ENCODE measurements at places on chromosomes 2 and 18.

GRCh38 chr2:69180227-69180626, 167.2 kb downstream of the ANTXR1 start:
- H3K36me3 ChIP-seq, result peaks cover 17% of the 10 kb centered on the region
- no peak for DNase-seq
- no peak overlapping the region for H3K4me3 ChIP-seq
- peaks cover 4% of the 10 kb centered on the region for H3K27me3 ChIP-seq
- H3K4me1 ChIP-seq, result peaks cover 10% of the 10 kb centered on the region

DNA sequence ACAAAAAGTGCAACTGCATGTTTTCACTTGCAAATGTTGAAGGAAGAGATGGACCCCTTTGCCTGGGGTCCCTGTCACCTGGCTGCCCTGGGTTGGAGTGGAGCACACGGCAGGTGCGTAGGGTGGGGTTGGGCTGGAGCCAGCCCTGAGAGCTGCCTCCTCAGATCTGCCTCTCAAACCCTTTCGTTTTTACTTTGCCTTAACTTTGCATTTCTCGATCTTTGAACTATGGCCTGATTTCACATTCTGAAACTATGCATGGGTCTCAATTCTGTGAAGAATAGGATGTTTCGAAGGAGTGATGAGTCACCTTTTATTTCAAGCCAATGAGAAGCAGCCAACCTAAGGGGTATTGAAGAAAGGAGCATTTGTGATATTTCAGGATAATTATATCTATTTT, 132.8 kb downstream of the ACOXL start:
- H3K4me3 ChIP-seq, result no peak overlapping the region
- no peaks in the 10 kb centered on the region for H3K36me3 ChIP-seq
- DNase-seq, result no peak
- H3K27me3 ChIP-seq, result peaks cover 4% of the 10 kb centered on the region
- peaks cover 8% of the 10 kb centered on the region for H3K4me1 ChIP-seq

GRCh38 chr2:149924549-149925213, 337.1 kb upstream of the MMADHC start:
- no peaks in the 10 kb centered on the region for H3K27me3 ChIP-seq
- H3K27ac ChIP-seq, result no peak overlapping the region
- peaks cover 9% of the 10 kb centered on the region for H3K36me3 ChIP-seq
- no peak overlapping the region for H3K4me3 ChIP-seq

DNA sequence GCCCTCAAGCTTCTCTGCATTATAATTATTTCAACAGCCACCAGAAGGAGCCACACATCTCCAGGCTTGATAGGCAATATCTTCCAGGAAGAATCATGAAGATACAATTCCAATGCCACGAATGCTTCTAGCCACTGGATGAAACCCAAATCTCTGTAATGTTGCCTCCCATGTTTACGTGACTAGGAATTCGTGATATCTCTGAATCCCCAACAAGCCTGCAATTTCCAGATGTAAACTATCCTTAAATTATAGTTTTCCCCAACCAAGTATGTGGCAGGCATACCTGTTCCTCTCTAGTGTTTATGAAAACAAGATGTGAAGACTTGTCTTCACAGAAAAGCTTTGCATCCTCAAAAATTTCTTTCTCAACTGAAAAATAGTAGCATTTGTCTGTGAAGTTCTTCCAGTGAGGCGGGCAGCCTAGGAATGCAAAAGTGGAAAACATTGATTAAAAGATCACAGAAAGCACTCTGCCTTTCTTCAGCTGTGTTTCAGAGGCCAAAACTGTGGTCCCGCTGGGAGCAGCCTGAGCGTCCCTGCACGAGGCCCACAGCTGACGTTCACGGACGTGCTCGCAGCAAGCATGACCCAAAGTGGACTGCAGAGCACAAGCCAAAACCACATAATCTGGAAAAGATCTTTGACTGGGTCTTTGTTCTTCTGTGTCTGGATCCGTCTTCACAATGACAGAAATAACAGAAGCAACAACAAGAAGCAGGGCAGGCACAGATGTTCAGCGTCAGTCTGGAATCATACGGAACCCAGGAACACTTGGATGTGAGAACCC, 65.1 kb upstream of the THOC1 start:
- no peak overlapping the region for H3K4me3 ChIP-seq
- peaks cover 18% of the 10 kb centered on the region for H3K4me1 ChIP-seq
- DNase-seq, result no peak
- peaks cover 2% of the 10 kb centered on the region for H3K27me3 ChIP-seq

DNA sequence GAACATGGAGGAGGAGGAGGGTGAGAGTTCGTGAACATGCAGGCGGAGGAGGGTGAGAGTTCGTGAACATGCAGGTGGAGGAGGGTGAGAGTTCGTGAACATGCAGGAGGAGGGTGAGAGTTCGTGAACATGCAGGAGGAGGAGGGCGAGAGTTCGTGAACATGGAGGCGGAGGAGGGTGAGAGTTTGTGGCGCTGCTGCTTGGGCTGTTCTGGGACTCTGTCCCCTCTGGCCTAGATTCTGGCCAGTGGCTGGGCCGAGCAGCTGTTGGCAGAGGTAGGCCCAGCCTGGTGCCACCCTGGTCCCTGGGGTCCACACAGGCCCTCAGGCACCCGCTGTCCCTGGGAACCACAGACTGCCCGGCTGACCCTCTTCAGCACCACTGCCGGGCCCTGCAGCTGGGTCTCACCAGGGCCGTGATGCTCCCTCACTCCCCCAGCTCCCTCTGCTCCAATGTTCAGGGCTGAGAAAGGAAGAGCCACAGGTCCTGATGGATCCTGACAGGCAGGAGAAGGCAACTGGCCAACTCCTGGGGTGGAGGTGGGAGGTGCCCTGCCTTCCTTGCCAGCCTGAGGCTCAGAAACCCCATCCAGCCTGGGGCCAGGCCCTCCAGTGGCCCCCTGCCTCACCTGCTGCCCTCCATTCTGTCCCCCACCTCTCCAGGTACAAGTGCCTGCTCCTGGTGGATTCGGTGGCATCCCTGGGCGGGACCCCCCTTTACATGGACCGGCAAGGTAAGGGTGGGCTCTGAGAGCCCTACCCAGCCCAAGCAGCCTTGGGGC, 3.9 kb downstream of the AGXT start:
- H3K4me1 ChIP-seq, result no peaks in the 10 kb centered on the region
- H3K4me3 ChIP-seq, result no peak overlapping the region
- H3K27me3 ChIP-seq, result peaks cover 7% of the 10 kb centered on the region
- H3K36me3 ChIP-seq, result no peaks in the 10 kb centered on the region

DNA sequence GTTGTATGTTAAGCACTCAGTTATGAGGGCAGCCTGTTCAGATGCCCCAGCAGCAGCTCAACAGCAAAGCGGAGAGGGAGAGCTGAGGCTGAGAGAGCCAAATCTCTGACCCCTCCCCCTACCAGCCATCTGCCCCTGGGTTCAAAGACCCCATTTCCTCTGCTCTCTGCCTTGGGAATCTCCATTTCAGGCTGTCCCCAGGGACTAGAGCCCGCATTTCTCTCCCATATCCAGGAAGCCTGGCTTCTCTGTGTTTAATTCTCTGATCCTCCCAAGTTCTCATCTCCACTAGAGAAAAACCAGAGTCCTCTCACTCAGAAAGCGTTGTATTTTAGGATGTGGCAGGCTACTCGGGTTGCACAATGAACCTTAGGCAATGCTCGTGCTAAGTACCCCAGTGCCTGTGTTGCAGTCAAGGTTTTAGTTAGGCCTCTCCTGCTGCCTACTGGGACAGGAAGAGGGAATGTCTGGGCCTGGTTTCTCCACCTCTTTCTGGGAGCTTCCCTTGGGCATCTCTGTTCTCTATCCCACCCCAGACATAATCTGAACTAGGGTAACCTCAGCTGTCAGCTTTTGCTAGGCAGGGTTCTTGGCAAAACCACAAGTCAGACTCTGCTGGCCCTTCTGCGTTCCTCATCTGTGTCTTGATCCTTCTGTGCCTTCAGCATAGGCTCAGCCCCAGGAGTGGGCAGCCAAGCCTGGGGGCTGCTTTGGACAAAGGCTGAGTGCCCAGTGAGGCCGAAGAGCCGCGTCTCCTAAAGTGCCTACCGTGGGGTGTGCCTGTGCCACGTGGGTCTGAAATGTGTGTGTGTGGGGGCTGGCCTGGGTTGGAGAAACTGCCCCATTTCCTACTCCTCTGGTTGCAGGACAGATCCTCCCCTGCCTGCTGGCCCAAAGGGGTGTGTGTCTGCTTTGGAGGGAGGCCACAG, 96.8 kb downstream of the STPG4 start:
- H3K36me3 ChIP-seq, result no peaks in the 10 kb centered on the region
- peak overlapping the region; percentile 72 for H3K4me3 ChIP-seq
- DNase-seq, result no peak
- peak overlapping the region; percentile 97 for H3K27ac ChIP-seq
- peaks cover 8% of the 10 kb centered on the region for H3K27me3 ChIP-seq

DNA sequence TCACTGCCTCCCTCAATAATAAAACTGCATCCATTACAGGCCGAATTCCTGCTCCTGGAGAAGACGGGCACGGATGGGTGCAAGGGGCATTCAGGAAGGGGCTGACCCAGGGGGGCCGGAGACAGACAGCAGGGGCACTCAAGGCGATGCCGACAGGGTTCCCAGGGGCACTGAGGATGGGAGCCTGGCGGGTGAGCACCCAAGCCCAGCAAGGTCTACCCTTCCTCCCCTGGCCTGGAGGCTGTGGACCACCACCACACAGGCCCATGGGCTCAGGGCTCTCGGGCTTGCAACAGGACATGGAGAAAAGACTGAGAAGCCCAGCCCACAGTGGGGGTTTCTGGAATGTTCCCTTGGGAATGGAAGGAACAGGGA, 104.7 kb upstream of the ODC1 start:
- no peak for DNase-seq
- peaks cover 4% of the 10 kb centered on the region for H3K27me3 ChIP-seq
- no peak overlapping the region for H3K4me3 ChIP-seq
- peaks cover 5% of the 10 kb centered on the region for H3K36me3 ChIP-seq
- peaks cover 22% of the 10 kb centered on the region for H3K4me1 ChIP-seq
- H3K27ac ChIP-seq, result no peak overlapping the region

DNA sequence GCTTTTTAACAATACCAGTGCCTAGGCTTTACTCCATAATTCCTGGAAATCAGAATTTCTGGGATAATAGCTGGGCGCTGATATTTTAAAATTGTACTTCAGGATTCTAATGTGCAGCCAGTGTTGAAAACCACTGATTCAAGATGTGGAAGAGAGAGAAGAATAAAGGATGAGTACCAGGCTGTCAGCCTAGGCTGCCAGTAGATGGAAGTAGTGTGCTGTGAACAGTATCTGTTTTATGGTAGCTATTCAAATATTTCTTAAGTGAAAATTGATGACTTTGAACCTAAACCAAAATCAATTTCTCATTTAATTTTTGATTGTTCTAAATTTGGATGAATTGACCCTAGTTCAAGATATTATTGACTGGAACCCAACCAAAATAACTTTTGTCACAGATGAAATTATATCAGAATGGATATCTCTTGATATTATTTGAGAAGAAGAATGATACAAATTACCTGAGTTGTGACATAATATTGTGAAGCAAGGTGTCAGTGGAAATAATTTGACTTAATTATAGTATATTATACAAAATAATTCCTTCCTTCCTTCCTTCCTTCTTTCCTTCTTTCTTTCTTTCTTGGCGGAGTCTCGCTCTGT, 88.0 kb downstream of the COMMD1 start:
- H3K27ac ChIP-seq, result no peak overlapping the region
- no peak for DNase-seq
- H3K36me3 ChIP-seq, result no peaks in the 10 kb centered on the region
- H3K27me3 ChIP-seq, result no peaks in the 10 kb centered on the region
- H3K4me1 ChIP-seq, result peaks cover 2% of the 10 kb centered on the region
- no peak overlapping the region for H3K4me3 ChIP-seq

- no peak overlapping the region for H3K4me3 ChIP-seq
- peaks cover 2% of the 10 kb centered on the region for H3K4me1 ChIP-seq
- no peaks in the 10 kb centered on the region for H3K36me3 ChIP-seq
These were observed 14.7 kb downstream of the NABP1 start for GRCh38 chr2:191692502-191693115.

DNA sequence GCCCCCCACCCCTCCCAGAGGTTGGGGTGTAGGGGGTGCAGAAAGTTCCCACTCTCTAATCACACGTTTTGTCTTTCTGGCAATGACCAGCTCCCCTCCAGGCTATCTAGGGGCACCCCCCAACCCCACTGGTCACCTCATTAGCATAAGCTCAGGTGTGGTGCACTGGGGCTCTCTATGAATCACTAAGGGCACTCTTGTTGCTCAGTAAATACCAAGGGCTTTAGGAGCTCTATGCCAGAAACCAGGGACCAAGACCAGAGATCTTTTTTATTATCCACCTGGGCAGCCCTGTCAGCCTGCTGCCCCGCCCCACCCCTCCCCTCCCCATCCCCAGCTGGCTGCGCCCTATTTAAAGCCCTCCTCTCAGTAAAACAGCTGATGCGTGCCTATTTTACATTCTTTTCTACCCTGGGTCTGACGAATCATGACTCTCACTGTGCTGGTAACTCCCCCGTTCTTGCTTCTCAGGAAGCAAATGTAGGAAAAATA, 24.3 kb downstream of the NCK2 start:
- DNase-seq, result no peak
- H3K36me3 ChIP-seq, result peaks cover 6% of the 10 kb centered on the region
- no peak overlapping the region for H3K4me3 ChIP-seq

DNA sequence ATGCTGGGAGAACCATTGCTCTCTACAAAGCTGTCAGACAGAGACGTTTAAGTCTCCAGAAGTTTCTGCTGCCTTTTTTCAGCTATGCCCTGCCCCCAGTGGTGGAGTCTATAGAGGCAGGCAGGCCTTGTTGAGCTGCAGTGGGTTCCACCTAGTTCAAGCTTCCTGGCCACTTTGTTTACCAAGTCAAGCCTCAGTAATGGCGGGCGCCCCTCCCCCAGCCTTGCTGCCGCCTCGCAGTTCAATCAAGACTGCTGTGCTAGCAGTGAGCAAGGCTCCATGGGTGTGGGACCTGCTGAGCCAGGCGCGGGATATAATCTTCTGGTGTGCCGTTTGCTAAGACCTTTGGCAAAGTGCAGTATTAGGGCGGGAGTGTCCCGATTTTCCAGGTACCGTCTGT, 52.7 kb upstream of the SCYGR2 start:
- H3K27me3 ChIP-seq, result peaks cover 8% of the 10 kb centered on the region
- no peak overlapping the region for H3K4me3 ChIP-seq
- H3K36me3 ChIP-seq, result peaks cover 40% of the 10 kb centered on the region
- H3K27ac ChIP-seq, result no peak overlapping the region
- no peak for DNase-seq

- no peak overlapping the region for H3K4me3 ChIP-seq
- peaks cover 28% of the 10 kb centered on the region for H3K4me1 ChIP-seq
- H3K27me3 ChIP-seq, result peaks cover 15% of the 10 kb centered on the region
- H3K36me3 ChIP-seq, result no peaks in the 10 kb centered on the region
These were observed 18.2 kb downstream of the BIN1 start for GRCh38 chr2:127088706-127089105.

GRCh38 chr2:150043172-150043500, 444.3 kb downstream of the RND3 start:
- H3K36me3 ChIP-seq, result no peaks in the 10 kb centered on the region
- DNase-seq, result no peak
- no peaks in the 10 kb centered on the region for H3K27me3 ChIP-seq
- H3K27ac ChIP-seq, result no peak overlapping the region

DNA sequence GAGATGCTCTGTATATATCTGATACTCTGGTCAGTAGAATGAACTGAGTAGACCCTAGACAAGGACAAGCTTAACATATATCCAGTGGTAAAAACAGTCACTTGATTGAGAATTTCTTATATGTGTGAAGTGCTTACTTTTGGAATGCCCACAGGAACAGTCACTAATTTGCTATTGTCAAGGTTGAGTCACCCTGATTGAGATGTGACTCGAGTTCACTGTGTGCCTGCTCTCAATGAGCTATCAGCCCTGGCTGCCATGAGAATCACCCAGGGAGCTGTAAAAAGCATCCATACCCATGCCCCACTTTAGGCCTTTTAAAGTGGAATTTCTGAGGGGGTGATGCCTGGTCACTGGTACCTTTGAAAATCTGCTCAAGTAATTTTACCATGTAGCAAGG, 283.7 kb downstream of the SUCLG1 start:
- H3K27ac ChIP-seq, result no peak overlapping the region
- H3K27me3 ChIP-seq, result peaks cover 1% of the 10 kb centered on the region
- no peaks in the 10 kb centered on the region for H3K36me3 ChIP-seq
- DNase-seq, result no peak

All from glutamatergic neuron (in vitro differentiated cells).